ENCODE measurements at places on chromosomes 12 and 14.

- DNase-seq: peak; percentile 46
These were observed 53.5 kb upstream of the BEGAIN start for GRCh38 chr14:100640471-100641273.

DNA sequence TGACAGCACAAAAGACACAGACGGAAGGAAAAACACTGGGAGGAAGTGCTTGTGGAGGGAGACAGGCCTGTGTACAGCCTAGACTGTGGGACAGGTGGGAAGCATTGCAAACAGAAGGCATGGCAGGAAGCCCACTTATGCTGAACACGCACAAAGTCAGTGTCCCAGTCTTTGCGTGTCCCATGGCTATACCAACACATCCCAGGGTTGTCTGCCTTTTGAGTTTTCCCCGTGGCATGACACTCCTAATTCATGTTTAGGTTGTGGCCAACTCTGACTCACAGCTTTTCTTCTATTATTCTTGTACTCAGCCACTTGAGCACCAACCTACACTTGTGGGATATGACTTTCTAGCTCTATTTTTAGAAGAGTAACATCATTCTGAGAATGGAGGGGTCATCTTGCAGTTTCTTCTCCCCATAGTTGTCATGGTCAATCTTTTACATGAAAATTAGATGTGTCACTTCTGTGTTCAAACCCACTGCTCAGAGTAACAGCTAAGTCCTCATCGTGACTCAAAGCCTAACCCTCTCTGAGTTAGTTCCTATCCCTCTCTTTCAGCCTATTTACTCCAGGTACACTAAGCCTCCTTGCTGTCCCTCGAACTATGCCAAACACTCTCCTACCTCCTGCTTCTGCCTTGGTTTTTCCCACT lies 27.5 kb upstream of the JPH4 start:
- no peak for DNase-seq

DNA sequence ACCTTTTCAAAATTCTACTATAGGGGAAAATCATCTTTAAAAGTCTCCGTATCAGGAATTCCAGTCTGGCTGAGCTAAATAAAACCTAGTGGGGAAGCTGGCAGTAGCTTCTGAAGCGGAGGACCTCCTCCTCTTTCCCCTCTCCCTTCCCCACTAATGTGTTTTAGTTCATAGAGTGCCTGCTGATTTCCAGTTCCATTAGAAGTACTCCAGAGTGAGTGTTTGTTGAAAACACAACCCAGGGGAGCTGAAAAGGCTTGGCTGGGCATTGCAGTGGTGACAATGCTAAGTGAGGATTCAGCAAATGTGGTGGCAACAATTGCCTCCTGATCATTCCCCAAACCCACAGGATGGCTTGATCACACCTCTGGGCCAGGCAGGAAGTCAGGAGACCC lies 144.2 kb upstream of the FRMD6 start:
- DNase-seq: no peak

GRCh38 chr14:89792489-89793366 lies 161.8 kb downstream of the EFCAB11 start:
- no peak for DNase-seq

- DNase-seq: no peak
These were observed 12.3 kb upstream of the TMED10 start for GRCh38 chr14:75188520-75189268.

DNA sequence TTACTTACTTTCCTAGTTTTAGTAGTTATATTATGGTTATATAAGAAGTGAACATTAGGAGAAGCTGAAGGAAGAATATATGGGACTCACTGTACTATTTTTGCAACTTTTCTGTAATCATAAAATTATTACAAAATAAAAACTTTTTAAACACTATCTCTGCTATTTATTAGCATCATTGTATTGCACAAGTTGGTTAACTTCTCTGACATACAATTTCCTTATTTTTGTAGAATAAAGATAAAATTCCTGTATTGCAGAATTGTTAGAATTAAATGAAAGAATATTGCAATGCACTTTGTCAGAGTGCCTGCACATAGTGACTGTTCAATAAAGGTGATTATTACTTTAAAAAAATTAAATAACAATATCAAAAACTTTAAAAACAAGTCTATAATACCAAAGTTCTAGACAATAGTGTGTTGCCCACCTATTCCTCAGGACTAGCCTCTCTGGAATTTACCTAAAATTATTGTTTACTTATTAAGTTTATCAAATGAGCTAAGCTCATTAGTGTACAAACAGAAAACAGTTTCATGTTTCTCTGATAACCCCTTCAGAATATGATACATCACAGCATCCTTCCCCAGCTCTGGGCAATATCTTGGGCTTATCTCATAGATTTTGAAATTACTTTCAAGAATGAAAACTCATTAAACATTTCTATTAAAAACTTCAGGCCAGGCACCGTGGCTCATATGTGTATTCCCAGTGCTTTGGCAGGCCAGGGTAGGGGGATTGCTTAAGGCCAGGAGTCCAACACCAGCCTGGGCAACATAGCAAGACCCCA lies 77.4 kb upstream of the TMPO start:
- no peak for DNase-seq

DNA sequence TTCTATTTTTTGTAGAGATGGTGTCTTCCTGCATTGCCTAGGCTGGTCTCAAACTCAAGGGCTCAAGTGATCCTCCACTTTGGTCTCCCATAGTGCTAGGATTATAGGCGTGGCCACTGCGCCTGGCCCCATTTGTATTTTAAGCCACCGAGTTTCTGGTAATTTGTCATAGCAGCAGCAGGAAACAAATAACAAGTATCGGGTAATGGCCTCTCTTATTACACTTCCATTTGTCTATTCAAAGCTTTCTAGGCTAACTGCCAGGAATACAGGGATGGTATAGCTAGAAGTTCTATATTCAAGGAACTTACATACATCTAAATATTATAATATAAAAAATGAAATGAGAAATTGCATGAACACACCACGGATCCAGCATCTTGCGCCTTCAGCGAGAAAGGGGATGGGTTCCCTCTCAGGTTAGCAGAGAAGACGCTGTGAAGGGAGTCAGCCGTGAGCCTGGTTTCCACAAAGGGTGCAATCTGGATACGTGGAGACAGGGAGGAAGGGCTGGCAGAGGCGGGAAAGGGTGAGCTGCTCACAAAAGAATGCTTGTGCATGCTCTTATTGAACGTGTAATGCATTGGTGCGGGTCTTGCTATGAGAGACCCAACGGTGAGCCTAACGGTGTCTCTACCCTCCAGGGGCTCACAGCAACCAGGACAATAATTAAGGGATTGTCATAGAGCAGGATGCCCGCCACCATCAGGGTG lies 9.5 kb downstream of the BDKRB1 start:
- DNase-seq: no peak

GRCh38 chr12:31005944-31006361 lies 67.7 kb upstream of the DDX11 start:
- peak; percentile 40 for DNase-seq

GRCh38 chr14:104650981-104651875 lies 38.2 kb upstream of the INF2 start:
- no peak for DNase-seq

GRCh38 chr12:56987551-56988053 lies 18.7 kb downstream of the ZBTB39 start:
- peak; percentile 86 for DNase-seq

- DNase-seq: no peak
These were observed at the start of gene LBHD2 for GRCh38 chr14:103084021-103084919. Gene LBHD2 (plus strand): TSS chr14:103084210. CDS start chr14:103086013, 1,803 bp downstream.

- peak; percentile 19 for DNase-seq
These were observed 38.0 kb upstream of the BDKRB2 start for GRCh38 chr14:96166461-96167223.

GRCh38 chr12:100382338-100382737 lies 25.5 kb downstream of the SLC17A8 start:
- no peak for DNase-seq

- no peak for DNase-seq
These were observed 9.2 kb downstream of the MYO1A start for GRCh38 chr12:57040750-57041149.

GRCh38 chr12:120515496-120515895 lies 13.5 kb downstream of the COQ5 start:
- DNase-seq: no peak

- DNase-seq: no peak
These were observed 33.4 kb upstream of the HSPB8 start for GRCh38 chr12:119145367-119145766.

- DNase-seq: no peak
These were observed 17.7 kb downstream of the RIN3 start for GRCh38 chr14:92531106-92531873.

GRCh38 chr12:112710414-112710813 lies 81.1 kb upstream of the RPH3A start:
- no peak for DNase-seq

DNA sequence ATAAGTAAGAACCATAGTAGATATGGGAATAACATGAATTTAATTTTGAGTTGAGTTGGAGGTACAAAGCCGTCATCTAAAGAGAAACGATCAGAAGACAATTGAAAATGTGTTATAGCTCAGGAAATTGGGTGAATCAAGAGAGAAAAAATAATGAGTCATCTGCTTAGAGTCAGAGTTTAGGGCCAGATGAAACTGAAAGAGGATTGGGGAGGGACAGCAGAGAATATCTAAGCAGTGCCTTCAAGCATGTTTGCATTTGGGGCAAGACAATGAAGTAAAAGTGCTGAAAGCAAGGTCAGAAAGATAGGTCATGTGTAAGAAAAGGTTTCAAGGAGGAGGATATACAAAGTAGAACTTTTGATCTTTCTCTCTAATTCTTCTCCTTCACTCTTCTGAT lies 49.4 kb downstream of the SLC15A5 start:
- DNase-seq: no peak

DNA sequence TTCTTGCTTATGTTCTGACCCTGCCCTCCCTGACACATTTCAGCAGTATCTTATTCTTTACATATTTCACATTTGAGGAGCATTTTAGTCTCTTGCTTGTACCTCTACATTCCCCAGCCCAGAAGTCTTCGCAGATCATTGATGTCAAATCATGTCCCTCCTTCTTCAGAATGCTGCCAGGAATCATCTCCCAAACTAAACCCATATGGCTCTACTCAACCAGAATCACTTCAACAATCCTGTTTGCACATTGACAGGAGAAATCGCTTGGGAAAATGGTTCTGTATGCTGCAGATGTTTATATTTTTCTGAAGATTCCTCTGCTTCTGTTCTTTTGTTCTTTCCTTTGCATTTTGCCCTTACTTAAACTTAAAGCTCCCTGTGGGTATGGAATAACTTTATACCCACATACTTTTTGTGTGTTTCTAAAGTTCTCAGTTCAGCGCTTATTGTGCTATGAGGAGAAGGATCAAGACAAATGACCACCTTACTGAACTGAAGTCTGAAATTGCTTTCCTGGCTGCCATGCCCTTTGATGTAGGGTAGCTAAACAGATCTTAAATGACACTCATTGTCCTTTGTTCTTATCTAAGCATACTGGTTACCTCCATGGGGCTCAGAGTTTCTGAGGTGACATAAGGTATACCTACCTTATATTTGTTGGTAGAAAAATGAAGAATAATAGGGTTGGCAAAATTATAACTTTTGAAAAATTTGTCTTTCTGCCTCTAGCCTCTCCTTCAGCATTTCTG lies 134.6 kb downstream of the SLC25A21 start:
- DNase-seq: no peak

- no peak for DNase-seq
These were observed 154.9 kb upstream of the CCND2 start for GRCh38 chr12:4118601-4119156.

DNA sequence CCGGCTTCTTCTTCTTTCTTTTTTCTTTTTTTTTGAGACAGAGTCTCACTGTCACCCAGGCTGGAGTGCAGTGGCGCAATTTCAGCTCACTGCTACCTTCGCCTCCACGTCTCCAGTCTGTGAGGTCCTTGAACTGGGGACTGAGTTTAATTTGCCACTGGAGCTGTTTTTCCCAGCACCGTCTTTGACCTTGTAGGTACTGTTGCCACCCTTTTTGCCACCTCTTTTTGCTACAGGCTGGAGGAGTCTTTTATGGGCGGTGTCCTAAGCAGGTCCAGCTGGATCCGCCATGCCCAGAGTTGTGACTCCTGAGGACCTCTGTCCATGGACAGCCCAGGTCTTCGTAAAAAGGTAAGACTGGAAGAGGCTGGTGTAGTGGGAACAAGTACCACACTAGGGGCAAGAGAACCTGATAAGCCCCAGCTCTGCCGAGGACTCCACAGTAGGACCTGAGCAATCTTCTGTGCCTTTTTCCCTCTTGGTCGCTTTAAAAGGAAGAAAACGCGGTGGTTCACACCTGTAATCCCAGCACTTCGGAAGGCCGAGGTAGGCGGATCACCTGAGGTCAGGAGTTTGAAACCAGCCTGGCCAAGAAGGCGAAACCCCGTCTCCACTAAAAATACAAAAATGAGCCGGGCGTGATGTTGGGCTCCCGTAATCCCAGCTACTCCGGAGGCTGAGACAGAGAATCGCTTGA lies 946 bp downstream of the RNU4-2 start:
- DNase-seq: no peak

DNA sequence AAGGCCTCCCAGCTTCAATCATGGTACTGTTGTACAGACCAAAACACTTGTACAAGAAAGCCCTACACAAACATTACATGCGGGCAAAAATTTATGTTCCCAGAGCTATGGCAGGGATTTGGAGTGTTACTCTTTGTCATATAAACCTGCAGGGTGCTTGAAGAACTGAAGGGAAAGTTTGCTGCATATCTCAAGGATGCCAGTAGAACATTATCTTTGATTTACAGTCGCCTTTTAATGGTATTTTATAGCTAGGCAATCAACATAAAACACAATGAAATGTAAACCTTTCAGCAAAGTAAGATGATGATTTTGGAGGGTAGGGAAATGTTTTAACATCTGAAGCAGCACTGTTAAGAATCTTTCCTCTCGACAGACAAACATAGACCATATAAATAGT lies 305.6 kb downstream of the KCNH5 start:
- no peak for DNase-seq

DNA sequence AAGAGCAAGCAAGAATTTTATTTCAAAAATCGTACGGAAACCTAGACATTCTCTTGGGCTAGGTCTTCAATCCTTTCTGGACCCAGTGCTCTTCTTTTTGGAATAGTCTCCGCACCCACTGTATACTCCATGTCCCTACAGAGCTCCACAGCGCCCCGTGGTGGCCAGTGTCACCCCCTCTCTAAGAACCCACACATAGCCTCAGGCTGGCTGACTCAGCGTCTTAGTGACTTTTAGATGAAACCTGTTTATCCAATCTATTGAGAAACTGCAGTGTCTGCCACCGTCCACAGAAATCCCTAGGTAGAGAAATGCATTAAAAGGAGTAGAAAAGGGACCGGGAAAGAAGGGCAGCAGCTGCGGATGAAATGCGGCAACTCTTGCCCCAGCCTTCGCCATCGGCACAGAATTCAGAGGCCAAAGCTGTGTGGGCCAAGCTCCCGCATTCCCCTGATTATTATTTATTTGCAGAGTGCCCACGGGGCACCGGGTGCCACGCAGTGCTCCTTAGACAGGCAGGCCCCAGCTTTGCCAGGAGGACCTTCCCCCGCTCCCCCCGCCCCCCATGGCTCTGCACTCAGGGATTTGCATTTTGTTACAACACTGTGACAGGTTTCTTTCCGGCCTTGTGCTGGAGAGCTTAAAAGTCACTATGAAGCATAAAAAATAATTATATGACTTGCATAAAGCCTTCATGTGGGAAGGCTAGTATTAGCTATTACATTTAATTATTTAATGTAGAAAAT lies 170.1 kb upstream of the FKBP4 start:
- no peak for DNase-seq

- DNase-seq: no peak
These were observed 34.8 kb downstream of the PTHLH start for GRCh38 chr12:27937768-27938167.

All from right forelimb (tissue), 1 donor.